ENCODE measurements at places on chromosomes 3 and 15.

DNA sequence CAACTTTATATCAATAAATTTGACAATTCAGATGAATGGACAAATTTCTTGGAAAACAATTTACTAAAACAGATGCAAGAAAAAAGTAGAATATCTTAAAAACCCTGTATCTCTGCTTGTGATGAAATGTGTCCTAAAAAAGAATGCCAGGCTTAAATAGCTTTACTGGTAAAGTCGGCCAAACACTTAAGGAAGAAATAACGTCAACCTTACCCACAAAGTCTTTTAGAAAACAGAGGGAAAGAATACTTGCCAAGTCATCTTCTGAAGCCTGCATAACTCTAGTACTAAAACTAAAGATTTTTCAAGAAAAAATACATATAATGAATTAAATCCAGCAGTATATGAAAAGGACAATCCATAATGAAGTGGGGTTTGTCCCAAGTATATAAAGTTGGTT is 111.1 kb downstream of the RASA2 start:
- DNase-seq = no peak

DNA sequence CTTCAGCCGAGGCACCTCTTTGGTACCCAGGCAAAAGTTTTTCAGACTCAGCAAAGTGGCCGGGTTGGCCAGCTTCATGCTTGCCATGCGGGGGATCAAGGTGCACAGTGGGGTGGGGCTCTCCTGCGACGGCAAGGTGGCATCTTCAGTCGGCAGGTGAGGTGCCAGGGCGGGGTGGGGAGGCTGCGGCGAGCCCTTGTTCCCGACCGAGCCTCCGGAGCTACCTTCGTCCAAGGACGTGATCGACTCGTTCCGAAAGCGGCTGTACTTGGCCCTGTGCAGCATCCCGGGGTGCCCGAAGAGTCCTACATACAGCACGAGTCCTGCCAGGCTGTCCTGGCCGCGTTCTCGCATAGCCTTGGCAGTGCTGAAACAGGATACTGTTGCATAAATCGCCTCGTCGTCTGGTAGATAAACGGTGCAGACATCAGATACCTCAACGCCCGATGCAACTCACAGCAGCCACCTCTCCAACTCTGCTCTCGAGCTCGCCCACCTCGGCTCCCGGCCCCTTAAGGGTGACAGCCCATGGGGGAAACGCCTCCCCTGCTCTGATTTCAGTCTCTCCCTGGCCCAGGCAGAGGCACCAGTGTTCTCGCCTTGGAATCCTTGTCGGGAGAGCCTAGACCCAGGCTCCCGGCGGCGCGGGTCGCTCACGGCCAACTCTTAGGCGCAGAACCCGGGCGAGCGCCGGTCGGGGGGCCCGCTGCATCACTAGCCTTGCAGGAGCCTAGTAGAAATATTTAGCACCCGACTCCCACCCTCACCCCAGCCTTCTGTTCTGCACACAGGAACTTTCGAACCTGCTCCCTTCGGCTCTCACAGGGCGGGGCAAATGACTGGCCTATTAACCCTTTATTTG is 826 bp downstream of the SHC4 start:
- peak; percentile 43 for DNase-seq

GRCh38 chr3:175526191-175526590 is 667.1 kb downstream of the NAALADL2 start:
- no peak for DNase-seq

DNA sequence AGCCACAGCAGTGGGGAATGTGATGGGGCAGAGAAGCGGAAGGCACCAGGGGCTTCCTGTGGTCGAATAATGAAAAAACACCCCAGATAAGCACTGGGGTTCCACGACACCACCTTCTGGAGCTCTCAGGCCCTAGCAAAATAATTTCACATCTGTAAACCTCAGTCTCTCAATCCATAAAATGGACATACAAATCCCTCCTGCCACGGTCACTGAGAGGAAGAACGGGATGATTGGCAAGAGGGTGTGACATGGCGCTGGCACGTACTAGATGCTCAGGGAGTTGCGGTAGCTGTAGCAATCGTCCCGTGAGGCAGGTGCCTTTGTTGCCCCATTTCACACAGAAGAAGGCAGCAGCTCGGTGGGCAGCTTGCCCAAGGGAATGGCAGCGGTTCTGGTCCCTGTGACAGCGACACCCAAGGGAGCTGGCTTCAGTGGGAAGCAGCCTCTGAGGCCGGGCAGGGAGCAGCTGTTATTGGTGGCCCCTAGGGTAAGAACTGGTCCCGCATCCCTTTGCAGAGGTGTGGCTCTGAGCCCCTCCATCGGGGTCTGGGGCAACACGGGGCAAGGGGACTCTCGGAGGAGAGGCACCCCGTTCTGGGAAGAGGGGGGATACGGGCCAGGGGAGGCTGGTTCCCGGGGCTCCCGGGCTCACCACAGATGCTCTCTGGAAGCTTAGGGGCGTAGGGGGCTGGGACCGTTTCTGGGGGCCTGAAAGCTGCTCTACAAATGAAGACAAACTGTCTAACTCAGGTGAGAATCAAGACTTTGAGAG is 114.0 kb upstream of the ALDH1A3 start:
- no peak for DNase-seq

GRCh38 chr15:60379525-60380274 is 18.1 kb downstream of the ANXA2 start:
- peak; percentile 84 for DNase-seq

- DNase-seq = no peak
Observed at GRCh38 chr3:105422645-105423044, 55.9 kb downstream of the ALCAM start.

- no peak for DNase-seq
Observed at GRCh38 chr3:64038253-64038767, 15.0 kb upstream of the PSMD6 start.

GRCh38 chr3:127673191-127674100 is 694 bp downstream of the ABTB1 start:
- DNase-seq = peak; percentile 83

DNA sequence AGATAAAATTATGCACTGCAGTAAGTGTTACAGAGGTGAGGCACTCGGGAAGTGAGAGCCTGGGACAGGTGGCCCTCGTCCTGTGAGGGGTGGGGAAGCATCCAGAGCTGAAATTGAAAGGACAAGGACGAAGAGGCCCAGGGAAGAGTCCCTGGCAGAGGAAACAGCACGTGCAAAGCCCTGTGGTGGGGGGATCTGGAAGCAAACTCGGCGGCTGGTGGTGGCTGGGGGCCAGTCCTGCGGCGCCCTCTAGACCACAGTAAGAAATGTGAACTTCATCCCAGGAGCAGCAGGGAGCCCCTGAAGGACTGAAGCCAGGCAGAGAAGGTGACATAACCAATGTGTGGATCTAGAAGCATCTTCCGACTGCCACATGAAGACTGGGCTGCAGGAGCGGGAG is 42.8 kb downstream of the GRIP2 start:
- no peak for DNase-seq

- DNase-seq = peak; percentile 41
Observed at GRCh38 chr3:162437480-162437879, 940.9 kb downstream of the OTOL1 start.

DNA sequence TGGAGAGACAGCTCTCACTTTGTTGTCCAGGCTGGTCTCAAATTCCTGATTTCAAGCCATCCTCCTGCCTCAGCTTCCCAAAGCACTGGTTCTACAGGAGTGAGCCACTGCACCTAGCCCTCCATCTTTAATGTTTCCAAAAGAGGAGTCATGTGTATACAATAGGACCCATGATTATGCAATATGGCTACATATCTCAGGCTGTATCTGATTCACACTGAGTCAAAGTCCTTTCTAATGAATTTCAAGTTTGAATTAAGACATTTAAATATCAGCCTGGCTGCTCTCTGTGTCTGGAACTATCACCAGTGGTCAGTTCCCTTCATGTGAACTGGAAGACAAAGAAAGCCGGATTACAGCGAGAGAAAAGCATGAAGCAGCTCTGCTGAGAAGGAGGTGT is 90.5 kb downstream of the MINAR1 start:
- DNase-seq = no peak

DNA sequence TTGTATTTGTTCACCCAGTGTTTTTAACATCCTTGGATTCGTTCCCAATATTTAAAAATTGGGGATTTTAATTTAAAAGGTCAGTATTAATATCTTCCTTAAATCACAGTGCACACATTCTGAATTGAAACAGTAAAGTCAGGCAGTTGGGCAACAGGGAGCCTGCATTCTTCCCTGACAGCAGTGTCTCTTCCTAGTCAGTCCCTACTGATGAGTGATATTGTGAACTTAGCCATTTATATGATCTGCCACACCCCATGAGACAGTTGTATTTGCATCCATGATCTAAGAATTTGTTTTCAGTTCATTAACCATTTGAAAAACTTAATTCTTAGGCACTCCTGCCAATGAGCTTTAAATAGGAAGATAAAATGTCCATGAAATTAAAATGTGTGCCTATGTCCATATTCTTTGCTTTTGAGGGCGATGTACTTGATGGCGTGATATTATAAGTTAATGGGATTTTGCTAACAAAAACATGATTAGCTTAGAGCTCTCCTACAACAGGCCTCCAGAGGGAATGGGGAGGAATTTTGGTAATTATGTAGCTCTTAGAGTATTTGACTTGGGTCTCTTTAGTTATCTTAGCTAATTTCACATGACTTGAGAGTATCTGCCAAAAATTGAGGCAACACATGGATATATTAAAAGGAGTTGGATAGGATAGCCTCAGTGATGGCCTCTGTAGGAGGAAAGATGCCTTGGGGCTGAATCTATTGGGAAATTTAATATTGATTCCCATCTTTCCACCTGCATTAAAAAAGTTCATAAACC is 219.3 kb downstream of the PTPRG start:
- DNase-seq = no peak

GRCh38 chr15:91104111-91104510 is 4.1 kb downstream of the SV2B start:
- peak; percentile 11 for DNase-seq

DNA sequence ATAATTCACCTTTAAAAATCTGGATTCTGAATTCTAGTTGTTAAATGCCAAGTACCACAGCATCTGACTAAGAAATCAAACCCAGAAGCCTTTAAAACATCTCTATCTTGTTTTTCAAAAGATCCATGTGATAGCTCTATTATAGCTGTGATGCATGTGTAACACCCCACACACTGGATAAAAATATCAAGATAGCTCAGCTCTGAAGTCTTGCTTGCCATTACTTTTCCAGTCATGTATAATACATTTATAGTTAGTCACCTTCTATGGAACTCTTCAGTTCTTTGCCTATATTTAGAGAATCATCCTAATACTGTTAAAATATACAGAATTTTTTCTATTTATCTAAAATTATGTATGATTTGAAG is 11.6 kb downstream of the ARPP19 start:
- DNase-seq = no peak

- DNase-seq = no peak
Observed at GRCh38 chr3:97872525-97873042, 50.8 kb downstream of the CRYBG3 start.
